ENCODE measurements at places on chromosomes 3 and 15. TPM values are rescaled to one million over a fixed set of nuclear protein-coding genes. Genes with fewer than 3 reads are reported as not detected.

The SV2B gene
- not detected for total RNA-seq

The ABI3BP gene
- 0.54 TPM for total RNA-seq

- DNase-seq: no peak
Measured at GRCh38 chr15:63030101-63030551, 12.4 kb upstream of the TPM1 start.

- no peak for DNase-seq
Measured at GRCh38 chr3:28577941-28578500, 229.4 kb upstream of the AZI2 start.

DNA sequence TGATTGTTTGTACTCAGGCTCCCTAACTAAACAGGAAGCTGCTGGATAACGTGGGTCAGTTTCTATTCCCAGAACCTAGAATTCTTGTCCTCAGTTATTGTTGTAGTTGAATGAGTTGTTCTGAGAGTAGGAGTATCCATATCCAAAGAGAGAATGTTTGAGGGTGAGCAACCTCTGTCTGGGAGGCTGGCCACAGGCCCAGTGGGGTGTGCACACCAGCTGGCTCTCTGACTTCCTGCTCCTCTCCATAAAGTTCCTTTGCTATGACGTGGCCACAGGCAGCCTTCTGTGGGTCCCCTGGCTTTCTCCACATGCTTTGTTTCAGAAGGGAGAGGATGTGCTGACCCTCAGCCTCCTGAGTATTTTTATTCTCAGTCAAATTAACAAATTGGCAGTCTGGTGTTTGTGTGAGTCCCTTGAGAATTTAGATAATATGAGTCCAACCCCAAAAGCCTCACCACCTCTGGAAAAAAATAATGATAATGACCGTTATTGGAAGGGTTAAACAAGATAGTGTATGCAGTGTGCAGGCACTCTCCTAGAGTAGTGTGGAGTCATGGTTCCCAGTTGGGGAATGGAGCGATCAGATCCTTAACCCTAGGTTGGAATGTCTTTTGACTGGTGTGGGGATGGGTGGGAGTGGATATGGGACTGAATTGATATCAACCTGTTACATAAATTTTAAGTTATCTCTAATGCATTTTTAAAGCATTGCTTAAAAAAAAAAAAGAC, 47.6 kb upstream of the MED12L start:
- DNase-seq: peak; percentile 96

- no peak for DNase-seq
Measured at GRCh38 chr3:189836795-189837194, 205.6 kb downstream of the TP63 start.

The GPR176 gene
- 5.6 TPM for total RNA-seq

GRCh38 chr3:77420336-77420735, 380.4 kb downstream of the ROBO2 start:
- DNase-seq: no peak

DNA sequence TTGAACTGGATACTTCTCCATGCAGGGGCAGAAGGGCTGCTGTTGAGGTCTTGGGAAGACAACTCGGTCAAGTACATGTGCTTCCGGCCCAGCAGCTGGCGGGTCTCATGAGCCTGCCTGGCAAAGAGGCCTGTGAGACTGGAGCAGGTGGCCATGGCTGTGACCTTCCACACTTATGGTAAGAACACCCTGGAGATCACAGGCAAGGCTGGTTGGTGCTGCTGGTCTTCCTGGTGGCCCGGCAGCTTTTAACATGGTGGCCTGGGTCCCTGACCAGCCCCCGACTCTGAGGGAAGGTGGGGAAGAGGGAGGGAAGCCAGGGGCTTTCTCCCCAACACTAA, 15.4 kb downstream of the CHRD start:
- no peak for DNase-seq

The C3orf20 gene
- total RNA-seq: 0.92 TPM

- no peak for DNase-seq
Measured at GRCh38 chr15:42143356-42143755, 13.1 kb downstream of the PLA2G4F start.

- no peak for DNase-seq
Measured at GRCh38 chr15:40858706-40859105, 14.9 kb downstream of the SPINT1 start.

GRCh38 chr3:183534249-183534648, 21.3 kb downstream of the KLHL6 start:
- DNase-seq: no peak

- peak; percentile 19 for DNase-seq
Measured at GRCh38 chr15:92886042-92886537, 14.0 kb upstream of the CHD2 start.

GRCh38 chr3:6733699-6734394, 127.1 kb upstream of the GRM7 start:
- no peak for DNase-seq

DNA sequence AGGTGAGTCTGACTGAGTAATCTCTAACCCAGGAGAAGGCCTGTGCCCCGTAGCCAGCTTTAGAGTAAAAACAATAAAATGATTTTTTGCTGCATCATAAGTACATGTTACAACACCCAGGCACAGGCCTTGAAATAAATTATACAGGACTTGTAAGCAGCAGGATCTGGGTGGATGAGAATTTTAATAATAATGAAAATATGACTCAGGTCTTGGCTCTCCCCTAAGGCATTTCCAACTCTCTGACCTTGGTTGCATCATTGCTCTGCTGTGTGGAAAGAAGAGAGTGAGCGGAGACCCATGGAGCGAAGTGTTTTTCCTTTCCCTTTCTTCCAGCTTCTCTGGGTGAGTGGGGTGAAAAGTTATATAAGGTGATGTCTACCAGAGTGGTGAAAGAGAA, 44.6 kb downstream of the EOMES start:
- DNase-seq: peak; percentile 97

DNA sequence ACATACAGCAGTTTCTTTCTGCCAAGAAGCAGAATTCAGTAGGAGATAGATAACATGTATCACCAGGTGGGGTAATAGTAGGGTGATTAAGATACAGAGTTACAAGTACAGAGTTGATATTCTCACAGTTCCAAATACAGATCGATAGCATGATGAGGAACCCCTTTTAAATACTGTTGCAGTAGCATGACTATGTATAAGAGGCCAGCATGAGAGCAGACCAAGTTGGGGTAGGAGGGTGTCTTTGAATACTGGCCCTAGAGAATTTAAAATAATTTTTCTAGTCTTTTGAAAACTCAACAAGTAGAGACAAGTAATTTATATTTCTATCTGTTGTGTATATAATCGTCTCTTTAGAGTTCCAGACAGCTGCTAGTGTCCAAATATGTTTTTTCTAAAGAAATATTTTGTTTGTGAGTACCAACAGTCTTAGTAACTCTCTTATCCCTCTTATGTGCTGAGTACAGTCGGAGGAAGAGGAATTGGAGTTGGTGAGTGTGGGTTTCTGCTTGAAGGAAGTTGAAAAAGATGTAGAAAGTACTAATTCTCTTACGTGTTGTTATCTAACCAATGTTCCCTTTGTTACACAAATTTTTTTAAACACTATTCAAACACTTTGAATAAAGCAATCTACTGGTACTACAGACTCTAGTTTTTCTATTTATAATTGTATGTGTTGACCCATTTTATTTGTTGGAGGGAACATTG, 30.2 kb downstream of the LYSMD4 start:
- DNase-seq: peak; percentile 50

DNA sequence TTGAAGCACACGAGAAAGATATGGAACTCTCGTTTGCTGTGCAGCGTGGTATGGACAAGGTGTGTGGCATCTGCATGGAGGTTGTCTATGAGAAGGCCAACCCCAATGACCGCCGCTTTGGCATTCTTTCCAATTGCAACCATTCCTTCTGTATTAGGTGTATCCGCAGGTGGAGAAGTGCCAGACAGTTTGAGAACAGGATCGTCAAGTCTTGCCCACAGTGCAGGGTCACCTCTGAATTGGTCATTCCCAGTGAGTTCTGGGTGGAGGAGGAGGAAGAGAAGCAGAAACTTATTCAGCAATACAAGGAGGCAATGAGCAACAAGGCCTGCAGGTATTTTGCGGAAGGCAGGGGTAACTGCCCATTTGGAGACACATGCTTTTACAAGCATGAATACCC, 1.2 kb downstream of the MKRN3 start:
- no peak for DNase-seq

DNA sequence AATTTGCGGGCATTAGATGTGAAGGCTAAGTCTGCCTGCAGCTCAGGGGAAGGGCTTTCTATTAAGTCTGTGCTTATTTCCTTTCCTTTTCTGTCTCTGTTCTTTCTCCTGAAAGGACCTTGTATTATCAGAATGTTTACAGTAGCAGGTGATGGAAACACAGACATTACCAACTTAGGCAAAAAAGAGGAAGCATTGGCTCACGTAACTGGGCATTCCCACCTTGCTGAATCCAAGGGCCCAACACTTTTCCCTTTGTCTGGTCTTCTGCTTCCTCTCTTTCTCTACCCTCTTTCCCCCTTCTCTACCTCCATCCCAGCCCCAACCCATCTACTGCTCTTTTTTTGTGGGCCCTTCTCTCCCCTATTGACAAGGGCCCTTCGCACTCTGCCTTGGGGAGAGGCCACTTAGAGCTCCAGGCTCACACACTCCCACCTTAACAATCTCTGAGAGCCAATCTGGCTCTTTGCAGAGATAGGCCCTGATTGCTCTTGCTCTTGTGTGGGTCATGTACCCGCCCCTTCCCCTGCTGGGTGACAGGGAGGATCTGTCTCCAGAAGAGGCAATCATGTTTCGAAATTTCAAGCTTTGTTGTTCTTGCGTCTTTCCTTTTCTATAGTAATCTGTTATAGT, 35.0 kb downstream of the ACAA1 start:
- DNase-seq: peak; percentile 17

- peak; percentile 13 for DNase-seq
Measured at GRCh38 chr3:172844428-172844827, 93.9 kb downstream of the ECT2 start.

DNA sequence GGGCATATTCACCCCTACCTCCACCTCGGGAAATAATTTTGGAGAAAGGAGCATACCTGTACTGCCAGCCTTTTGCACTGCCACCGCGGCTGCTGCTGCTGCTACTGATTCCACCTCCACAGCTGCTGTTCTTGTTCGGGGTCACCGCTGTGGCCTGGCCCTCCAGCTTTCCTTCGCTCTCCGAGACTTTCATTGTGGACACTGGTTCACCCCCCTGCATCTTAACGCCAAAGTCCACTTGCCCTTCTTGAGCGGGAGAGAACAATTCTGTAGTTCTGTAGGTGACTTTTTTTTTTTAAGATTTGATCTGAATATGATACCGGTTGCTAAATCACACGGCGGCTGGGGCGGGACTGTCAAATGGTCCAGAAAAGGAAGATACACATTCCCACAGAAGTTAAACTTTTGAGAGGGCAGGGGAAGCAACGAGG, 701 bp downstream of the OSBPL11 start:
- peak; percentile 6 for DNase-seq

The KBTBD8 gene
- total RNA-seq: 9.9 TPM

Data from cardiac muscle cell (in vitro differentiated cells and primary cell).